ENCODE measurements at places on chromosomes 6 and 20.
A peak's percentile ranks its signal among the peaks of the same experiment; 100 is the strongest.

DNA sequence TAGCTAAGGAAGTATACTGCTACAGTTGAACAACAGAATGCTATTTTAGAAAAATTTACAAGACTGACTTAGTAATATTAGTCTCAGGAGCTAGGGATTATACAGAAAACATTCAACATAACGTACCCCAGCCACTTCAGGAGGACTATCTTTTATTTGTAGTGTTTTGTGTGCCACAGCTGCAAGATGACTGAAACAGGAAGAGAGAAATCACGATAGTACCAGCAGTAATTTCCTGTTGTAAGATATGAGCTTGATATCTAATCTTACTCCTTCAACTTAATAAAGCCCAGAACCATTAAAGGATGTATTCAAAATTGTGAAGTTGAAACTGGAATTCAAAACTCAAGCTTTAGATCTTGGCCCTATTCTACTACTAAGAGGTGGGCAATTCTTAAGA, 42.1 kb downstream of the SLC35A1 start:
- no peak for DNase-seq

- no peak for DNase-seq
These were observed 88.5 kb upstream of the HIVEP1 start for GRCh38 chr6:11923621-11924020.

- DNase-seq: peak; percentile 57
These were observed 72.3 kb downstream of the OR2B2 start for GRCh38 chr6:27839626-27840475.

- DNase-seq: no peak
These were observed 56.4 kb downstream of the TRDN start for GRCh38 chr6:123580331-123580730.

GRCh38 chr20:47770935-47771334, 14.3 kb downstream of the SULF2 start:
- DNase-seq: no peak

- no peak for DNase-seq
These were observed 58.5 kb upstream of the CEP85L start for GRCh38 chr6:118709859-118710350.

DNA sequence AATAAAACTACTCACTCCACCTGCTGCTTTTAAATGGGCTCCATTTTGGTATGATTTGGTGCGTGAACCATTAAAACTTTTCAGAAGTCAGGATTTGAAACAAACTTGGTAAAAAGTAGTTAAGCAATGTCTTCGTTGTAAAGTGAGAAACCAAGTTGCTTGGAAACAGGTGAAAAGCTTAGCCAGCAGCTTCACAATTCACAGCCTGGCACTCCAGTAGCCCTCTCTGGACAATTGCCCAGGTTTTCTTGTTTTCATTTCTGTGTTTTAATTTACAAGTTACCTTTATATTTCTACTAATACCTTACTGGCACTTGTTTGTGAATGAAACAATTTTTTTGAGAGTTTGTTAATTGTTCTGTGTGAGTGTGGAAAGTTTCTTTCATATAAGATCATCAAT, 12.8 kb downstream of the NT5E start:
- DNase-seq: no peak

DNA sequence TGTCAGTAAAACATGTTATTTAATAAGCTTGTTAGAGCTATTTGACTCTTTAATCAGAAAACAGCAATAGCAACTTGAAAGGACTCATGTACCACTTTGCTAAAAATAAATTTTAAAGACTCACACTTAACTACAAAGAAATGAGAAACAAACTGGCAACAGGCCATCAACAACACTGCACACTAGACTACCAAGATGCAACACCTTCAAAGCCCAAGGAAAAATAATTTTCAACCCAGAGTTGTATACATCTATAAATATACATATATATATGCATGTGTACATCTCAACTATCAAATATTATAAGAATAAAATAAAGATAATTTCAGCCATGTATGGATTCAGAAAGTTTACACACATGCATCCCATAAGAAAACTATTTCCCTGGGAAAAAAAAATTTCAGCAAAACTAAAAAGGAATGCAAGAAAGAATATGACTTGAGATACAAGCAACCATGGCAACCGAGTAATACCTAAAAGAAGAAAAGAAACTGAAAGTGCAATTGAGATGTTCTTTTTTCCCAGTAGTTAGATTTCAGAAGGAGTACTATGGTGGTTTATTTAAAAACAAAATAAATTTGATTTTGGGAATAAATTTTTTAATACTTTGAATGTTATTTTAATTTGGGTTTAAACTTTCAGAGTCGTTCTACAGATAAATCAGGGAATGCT, 303.8 kb downstream of the UBE3D start:
- DNase-seq: no peak

DNA sequence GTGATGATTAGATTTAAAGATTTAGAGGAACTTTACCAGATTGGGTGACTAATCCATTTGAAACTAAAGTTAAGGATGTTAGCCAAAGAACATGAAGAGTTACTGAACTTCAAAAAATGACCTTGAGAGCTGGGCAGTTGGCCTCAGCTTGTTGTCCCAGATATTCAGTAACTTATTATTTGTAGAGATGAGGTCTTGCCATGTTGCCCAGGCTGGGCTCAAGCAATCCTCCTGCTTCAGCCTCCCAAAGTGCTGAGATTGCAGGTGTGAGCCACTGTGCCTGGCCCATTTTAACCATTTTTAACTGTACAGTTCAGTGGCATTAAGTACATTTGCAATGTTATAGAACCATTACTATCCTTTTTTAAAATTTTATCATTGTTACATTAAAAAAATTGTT, 161.5 kb downstream of the SLC16A10 start:
- DNase-seq: no peak

DNA sequence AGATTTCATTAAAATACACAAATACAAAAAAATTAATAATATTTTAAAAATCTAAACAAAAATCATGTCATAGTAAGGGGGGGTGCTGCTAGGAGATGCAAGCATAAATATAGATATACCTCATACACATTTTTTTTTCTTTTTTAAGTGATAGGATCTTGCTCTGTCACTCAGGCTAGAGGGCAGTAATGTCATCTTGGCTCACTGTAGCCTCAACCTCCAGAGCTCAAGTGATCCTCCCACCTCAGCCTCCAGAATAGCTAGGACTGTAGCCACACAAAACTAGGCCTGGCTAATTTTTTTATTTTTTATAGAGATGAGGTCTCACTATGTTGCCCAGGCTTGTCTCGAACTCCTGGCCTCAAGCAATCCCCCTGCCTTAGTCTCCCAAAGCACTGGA, 90.8 kb downstream of the HACE1 start:
- no peak for DNase-seq

DNA sequence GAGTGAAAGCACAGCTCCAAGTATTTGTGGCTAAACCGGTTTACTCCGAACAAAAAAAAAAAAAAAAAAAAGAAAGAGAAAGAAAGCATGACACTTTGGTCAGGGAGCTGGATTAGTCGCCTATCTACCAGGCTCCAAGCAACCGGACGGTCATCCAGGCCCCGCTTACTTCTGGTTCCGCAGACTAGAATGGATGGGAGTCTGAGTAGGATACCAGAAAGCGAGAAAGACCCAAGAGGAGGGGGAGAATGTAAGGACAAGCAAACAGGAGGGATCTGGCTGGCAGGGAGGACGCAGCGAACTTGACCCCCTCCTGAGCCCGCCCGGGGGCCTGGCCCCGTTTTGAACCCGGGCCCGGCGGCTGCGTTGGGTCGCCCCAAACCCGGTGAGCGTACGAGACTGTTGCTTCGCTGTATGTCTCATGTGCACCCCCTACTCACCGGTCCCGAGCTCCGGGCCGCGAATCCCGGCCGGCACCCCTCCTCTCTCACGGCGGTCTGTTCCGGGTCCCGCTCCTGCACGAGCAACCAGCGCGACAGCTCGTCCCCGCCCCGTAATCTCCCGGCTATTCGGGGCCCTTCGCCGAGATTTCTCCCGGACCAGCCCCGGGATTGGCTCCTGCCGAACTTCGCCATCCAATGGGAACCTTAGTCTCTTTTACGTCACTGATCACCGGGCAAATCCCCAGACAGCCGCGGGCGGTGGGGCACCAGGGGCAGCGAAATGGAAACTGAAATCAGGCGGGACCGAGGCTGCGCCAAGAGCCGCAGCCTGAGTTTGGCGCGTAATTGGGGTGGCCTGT, at the start of gene TRIM26:
Gene TRIM26 (minus strand): TSS at position 542 of the 802 bp plus-strand sequence. CDS start 14,303 bp downstream, outside the sequence.
- DNase-seq: peak; percentile 98

DNA sequence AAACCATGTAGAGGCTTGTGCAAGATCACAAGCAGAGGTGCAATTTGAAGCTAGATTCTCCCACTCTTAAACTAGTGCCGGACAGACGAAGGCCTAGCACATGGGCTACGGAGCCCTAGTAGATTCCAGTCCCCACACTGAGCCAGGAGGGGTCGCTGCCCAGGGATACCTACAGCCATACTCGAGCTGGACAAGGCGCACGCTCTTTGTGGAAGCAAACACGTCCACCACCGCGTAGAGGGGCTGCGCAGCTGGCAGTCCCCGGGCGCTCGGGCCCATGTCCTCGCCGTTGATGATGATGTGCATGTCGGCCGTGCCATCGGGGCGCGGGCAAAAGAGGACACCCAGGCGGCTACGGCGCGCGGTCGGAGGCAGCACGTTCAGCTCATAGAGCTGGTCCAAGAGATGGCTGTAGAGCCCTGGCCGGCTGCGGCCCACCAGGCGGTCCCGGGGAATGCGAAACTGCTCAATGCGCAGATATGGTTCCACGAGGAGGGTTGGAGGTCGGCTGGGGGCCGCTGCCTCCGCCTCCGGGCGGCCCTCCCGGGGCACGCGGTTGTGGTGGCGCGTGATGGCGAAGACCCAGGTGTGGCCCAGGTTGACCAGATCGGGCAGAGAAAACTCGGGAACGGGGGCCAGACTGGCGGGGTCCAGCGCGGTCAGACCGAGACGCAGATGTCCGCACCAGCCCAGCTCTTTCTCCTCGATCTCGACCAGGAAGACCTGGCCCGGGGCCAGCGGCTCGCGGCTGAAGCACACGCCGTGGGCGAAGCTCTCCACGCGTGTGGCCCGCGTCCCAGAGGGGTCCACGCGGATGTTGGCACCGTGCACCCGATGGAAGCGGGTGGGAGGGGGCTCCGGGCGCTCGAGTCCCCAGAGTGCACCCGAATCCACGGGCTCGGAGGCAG, 677 bp downstream of the NEURL2 start:
- DNase-seq: peak; percentile 30

GRCh38 chr6:109300874-109301273, 81.4 kb downstream of the CD164 start:
- no peak for DNase-seq

- DNase-seq: peak; percentile 12
These were observed 28.5 kb upstream of the EPHA7 start for GRCh38 chr6:93447874-93448273.

DNA sequence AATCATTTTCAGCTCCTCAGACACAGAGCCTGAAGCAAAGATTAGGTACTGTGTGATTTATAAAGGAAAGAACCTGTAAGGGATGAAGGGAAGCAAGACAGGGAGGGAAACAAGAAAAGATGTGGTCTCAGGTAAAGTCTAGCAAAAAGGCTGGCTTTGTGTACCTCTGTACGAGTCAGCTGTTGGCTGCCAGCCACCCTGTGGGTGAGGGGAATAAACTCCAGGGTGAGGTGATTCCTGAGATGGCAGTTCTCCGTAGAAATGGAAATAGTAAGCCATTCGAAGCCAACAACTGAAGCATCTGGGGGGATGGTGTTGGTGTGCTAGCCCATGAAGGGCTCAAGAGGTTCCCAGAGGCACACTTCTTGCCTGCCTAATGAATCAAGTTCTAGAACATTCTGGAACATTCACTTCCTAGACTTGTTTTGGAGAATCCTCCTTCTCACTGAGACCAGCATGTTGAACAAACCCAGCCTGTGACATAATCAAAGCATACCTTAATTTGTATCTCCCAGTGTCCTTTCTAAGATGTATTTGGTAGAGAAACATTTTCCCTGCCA, 10.6 kb upstream of the TTPAL start:
- DNase-seq: peak; percentile 15

GRCh38 chr6:11494786-11495564, 42.6 kb upstream of the TMEM170B start:
- DNase-seq: no peak

DNA sequence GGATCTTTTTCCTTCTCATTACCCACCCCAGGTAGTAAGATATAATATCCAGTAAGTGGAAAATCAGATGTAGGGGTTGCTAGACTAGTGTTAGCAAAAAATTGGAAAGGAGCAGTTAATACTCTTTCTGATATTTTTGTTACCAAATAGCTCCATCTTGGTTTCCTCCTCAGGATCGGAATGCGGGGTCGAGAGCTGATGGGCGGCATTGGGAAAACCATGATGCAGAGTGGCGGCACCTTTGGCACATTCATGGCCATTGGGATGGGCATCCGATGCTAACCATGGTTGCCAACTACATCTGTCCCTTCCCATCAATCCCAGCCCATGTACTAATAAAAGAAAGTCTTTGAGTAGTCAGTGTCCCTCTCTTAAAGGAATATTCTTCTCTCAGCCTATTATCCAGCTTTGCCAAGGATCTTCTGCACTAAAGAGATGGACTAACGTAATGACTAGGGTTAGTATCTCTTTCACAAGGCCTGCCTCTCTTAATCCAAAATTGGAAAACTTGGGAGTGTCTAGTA, 1.5 kb downstream of the ROMO1 start:
- DNase-seq: no peak

DNA sequence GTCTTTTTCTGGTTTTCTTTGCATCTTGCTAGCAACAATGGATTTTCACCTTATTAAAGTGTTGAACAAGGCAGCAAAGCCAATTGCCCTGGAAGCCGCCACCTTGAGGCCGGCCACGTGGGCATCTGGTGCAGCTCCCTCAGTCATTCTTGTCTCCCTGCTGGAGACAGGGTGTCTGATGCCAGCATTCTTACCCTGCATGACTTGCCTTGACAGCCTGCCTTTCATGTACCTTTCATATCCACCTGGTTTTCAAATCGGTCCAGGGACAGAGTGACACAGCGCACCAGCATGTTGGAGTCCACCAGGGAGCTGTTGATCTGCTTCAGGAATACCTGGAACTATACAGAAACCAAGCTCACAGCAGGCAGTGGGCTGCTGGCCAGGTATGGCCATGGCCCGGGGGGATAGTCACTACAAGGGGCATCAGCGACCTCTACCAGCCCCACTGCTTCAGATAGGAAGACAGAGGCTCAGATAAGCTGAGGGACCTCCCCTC, 49.8 kb downstream of the MYH7B start:
- no peak for DNase-seq

DNA sequence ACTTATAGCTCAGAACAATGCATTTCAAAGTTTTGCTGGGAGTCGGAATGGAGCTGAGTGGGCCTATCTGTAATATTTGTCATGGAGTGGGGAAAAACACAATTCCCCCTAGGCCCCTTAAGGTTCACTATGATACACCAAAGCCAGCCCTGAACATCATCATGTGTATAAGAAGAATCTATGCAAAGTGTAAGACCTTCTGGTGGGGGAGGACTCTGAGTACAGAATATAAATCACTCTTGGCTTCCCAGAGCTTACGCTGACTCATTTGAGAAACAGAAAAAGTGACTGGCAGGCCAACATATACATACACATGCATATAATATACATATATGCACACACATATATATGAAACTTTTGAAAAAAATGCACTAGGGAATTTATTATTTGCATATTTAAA, 54.1 kb upstream of the UBR2 start:
- no peak for DNase-seq

- DNase-seq: no peak
These were observed 31.7 kb downstream of the C20orf173 start for GRCh38 chr20:35497780-35498189.

- no peak for DNase-seq
These were observed 61.4 kb downstream of the WDR27 start for GRCh38 chr6:169640351-169640852.

GRCh38 chr6:101386982-101387381, 6.5 kb upstream of the GRIK2 start:
- no peak for DNase-seq
